ENCODE measurements at places on chromosomes 1 and 21.

GRCh38 chr1:226684026-226684425, 55.1 kb downstream of the ITPKB start:
- no peak for DNase-seq

GRCh38 chr1:1225913-1226312, 5.9 kb downstream of the SDF4 start:
- DNase-seq: no peak

DNA sequence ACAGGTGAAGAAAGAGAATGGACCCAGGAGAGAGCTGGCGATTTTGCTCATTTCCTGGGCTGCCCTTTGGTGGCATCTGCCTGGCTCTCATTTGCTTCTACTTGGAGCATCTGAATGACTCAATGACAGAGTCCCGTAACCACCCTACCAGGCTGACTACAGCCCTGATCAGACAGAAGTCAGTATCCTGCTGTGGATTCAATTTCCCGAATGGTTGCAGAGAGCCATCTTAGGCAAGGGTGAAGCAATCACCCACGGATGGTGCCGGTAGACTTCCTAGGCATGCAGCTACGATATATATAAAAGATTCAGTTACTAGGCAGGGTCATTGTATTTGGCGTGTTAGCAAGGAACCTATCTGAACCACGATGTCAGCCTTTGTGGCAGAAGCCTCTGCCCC, 10.2 kb downstream of the AJAP1 start:
- DNase-seq: no peak

DNA sequence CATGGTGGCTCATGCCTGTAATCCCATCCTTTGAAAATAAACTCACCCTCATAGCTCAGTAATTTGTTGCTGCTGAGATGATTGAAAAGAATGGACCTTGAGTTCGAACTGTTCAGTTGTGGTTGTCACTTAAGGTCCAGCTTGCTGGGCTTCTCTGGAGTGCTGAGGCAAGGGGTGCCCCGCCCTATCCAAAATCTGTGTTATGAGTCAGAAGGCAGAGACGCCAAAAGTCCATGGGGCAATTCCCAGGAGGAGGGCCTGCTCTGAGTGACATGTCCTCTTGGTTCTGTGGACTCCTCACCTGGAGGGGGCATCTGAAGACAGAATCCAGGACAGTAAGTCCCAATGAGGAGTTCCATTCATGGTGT, 64.8 kb downstream of the MYOM3 start:
- DNase-seq: no peak

GRCh38 chr1:42221952-42222606, 57.5 kb upstream of the GUCA2A start:
- DNase-seq: peak; percentile 20

- no peak for DNase-seq
Observed at GRCh38 chr1:18682375-18682774, 51.7 kb downstream of the PAX7 start.

- no peak for DNase-seq
Observed at GRCh38 chr1:205986292-205986691, 16.9 kb downstream of the RAB7B start.

- no peak for DNase-seq
Observed at GRCh38 chr1:63845346-63845745, 71.5 kb downstream of the ROR1 start.

GRCh38 chr1:41812051-41812450, 106.7 kb downstream of the HIVEP3 start:
- peak; percentile 88 for DNase-seq

DNA sequence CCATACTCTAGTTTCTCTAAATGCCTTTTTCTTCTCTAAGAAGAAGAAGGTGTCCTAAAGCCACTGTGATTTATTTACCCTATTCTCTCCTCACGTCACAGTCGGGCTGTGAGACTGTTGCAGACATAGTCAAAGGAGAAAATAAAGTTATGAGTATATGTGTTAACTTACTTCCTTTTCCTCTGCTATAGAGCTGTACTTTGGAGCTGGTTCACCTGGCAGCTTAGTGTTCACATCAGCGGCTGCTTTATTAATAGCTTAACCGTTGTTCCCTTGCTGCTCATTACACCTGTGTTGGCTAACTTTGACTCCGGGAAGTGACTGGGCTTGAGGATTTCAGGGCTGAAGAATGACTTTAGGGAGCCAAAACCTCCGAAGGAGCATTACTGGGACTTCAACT, 3.6 kb downstream of the PFKFB2 start:
- DNase-seq: no peak

GRCh38 chr1:241600496-241600901, 39.7 kb downstream of the CHML start:
- no peak for DNase-seq

GRCh38 chr1:19605967-19606366, 38.1 kb upstream of the NBL1 start:
- no peak for DNase-seq

DNA sequence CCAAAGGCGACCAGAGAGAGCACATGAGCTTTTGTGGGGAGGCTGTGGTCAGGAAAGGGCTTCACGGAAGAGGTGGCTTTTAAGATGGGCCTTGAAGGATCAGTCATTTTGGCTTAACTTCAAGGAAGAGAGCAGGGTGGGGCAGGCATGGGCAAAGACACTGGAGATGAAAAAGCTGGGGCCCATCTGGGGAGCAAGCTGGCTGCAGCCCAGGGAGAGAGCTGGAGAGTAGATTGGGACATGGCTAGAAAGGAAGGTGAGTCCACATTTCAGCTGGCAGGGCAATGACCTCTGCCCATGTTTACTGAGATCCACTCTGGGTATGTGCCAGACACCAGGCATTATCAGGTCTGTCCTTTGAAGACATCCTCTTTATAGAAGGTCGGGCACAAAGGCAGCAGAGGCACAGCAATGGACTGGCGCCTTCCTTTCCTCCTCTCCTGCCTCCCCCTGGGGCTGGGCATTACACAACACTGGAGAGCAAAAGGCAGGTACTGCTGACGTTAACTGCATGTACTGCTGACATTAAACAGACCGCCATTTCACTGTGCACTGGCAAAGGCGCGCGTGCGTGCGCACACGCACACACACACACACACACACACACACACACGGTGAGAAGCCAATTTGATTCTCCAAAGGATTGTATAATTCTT, 2.2 kb upstream of the UBXN10 start:
- no peak for DNase-seq

DNA sequence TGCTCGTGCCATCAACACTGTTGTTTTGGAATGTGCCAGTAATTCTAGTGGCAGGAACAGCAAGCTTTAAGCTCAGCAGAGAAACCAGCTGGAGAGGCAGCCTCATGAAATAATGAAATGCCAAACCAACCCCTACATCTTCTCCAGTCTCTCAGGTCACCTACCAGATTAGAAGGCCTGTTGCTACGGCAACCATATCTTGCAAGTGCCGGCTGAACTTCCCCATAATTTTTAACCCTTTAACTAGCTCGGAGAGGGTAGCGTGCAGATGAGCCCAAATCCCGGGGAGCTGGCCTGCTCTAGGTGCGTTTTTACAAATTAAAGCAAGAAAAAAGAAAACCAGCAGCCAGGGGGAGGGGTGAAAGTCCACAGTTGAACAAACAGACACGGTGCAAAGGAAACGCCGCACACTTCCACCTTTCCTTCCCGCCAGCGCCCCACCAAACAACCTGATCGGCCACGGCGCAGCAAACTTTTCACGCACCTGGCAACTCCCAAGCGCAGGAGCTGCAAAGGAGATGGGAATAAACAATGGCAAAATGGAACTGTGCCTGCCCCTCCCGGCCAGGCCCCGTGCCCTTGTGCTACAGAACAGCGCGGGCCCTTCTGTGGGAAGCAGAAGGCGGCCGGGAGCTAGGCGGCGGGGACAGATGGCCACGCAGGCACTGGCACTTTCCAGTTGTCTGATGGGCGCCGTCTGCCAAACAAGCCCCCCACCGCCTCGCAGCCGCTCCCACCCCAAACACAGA, 50.1 kb downstream of the SSBP3 start:
- DNase-seq: peak; percentile 59

- DNase-seq: no peak
Observed at GRCh38 chr1:25209516-25209915, 22.8 kb downstream of the SYF2 start.

DNA sequence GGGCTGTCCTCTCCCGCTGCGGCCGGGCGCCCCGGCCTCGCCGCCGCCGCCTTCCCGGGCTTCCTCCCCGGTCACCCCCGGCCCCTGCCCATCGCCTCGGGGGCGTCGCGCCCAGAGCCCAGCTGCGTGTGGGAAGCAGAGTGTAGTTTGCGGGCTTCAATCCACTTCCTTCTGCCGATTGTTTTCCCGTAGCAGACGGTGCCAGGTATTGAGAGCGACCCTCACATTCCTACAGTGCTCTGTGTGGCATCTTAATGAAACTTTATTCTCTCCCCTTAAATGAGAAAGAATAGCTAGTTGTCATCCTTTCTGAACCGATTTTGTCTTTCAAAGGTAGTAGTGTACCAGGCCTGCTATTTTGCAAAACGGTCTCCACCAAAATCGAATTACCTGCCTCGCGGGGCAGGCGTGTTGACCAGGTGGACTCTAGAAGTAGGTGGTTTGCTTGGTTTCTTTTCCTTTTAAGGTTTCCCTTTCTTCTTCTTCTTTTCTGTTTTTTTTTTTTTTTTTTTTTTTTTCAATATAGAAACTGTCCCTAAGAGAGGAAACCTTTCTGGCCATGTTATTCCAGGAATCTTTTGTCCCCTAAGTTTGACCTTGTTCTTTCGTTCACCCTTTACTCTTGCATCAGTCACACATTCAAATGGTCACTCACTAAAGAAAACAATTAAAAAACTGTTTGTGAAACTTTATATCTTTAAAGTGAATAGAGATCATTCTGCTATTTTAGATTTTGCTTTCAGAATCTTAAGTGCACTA, 881 bp downstream of the USP25 start:
- peak; percentile 19 for DNase-seq

DNA sequence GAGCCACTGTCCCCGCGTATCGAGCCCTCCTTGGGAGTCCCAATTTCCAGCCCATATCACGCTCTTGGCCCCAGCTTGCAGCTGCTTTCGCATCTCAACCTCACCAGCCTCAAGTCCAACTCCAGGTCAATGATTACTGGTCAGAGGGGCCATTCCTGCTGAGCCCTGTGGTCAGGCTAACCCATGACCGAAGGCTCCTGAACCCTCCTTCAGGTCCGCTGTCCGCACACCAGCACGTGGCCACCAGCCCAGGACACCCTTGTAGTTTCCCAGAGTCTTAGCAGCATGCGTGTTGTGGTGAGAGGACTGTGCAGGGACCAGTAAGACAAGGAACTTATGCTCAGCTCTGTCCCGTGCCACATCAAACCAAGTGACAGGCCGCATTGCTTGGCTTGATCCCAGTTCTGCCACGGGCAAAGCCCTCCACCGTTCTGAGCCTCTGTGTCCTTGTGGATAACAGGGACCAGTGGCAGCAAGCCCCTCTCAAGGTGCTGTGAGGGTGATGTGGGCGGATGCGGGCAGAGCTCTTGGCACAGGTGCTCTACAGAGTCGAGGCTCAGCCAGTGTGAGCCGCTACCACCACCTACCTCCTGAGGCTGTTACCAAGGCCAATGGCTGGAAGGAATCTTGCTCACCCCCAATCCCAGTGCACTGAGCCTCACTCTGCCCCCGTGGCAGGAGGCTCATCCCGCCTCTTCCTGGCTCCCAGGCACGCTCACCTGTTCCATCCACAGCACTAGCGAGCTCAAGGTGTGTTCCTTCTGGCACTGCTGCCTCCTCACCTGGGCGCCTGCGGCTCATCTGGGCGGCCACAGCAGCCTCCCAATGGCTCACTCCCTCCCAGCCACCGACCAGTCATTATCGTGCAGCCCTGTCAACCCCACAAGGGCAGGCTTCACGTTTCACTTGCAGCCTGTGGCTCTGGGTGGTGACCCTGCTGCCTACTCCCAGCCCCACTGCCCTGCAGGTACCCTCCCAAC, 20.4 kb downstream of the KRTAP10-1 start:
- DNase-seq: no peak

- DNase-seq: no peak
Observed at GRCh38 chr1:193068013-193068412, 8.6 kb downstream of the RO60 start.

DNA sequence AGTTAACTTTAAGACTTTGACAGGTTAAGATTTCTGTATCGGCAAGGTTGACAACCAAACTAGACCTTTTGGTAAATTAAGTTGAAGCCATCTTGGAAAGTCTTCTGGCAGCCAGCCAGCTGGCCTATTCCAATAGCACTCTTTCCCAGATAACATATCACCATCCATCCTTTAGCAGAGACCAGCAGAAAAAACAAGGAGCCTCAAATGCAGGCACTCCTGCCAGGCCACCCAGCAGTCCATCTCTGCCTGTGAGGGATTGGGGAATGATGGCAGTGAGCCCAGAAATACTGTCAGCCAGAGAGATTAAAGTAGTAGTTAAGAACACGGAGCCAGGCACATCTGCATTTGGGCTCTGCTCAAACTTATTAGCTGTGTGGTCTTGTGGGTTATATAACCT, 19.4 kb downstream of the ZBTB40 start:
- no peak for DNase-seq

DNA sequence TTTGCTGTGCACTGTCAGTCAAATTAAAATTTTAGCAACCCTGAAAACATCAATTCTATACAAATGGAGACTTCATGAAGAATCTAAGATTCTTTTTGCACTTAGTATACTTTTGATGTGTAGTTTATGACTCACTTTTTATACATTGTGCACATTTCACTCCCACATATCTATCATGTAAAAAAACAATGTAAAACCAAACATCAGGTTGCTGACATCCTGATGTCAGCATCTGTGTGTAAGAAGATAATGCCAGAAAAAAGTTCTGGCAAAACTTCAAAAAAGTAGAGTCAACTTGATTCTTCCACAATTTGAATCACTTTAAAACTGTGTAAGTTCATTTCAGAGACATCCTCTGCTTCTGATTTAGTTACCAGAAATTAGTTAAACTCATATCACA, 115.7 kb downstream of the CENPF start:
- no peak for DNase-seq

DNA sequence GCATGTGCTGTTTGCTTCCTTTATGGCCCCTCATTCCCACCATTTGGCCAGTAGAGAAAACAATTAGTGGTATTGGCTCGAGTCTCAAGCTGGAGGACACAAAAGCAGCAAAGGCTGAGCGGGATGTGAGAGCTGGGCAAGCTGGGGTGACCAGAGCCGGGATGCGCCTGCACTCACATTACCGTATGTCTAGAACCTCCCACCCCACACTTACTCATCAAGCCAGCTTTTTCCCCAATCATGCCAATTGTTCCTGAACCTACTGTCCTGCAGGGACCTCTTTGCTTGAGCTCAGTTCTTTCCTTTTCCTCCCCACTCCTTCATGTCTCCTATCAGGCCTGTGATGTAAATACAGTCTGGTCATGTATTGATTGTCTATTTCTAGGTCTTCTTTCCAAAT, 45.9 kb downstream of the KIRREL1 start:
- no peak for DNase-seq

GRCh38 chr1:173454966-173455524, 22.1 kb upstream of the PRDX6 start:
- DNase-seq: no peak

- DNase-seq: no peak
Observed at GRCh38 chr21:46046471-46046870, 51.4 kb upstream of the COL6A2 start.
